ENCODE measurements at places on chromosomes 6 and 20. TPM values are rescaled to one million over a fixed set of nuclear protein-coding genes. Genes with fewer than 3 reads are reported as not detected.

DNA sequence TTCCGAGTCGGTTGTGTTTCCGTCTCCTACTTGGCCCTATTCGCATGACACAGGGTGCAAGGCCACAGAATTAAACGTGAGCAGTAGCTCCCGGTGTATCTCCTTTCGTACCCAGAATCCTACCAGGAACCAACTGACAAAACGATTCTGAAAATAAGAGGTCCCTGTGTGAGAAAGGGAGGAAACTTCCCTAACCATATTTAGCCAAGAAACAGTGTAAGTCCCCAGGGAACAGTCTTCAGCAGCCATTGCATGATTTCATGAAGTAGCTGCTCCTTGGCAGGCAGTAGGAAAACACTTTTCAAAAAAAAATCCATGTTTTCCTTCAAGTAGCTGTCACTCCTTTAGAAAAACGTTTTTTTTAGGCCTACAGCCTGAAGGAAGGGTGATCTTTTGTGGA, 46.9 kb downstream of the PDE10A start:
- DNase-seq = no peak

GRCh38 chr6:28945349-28945748, 21.6 kb upstream of the TRIM27 start:
- DNase-seq = no peak

DNA sequence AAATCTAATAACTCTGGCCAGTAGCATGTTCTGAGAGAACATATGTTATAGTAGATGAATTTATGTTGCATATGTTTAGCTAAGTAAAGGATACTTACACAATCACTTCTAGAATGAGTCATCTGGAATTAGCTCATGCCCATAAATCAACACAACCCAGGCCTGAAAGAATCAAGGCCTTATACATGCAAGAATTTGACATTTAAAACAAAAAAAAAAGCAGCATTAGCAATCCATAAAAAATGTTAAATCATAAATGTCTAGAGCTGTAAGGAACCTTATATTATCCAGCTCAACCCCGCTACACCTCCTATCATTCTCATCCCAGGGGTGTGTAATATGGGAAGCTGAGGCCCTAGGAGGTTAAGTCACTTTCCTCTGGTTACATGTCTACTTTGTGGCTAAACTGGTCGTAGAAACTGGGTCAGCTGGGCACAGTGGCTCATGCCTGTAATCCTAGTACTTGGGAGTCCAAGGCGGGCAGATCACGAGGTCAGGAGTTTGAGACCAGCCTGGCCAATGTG, 105.2 kb upstream of the CARMIL1 start:
- no peak for DNase-seq

GRCh38 chr20:46948081-46948480, 53.4 kb downstream of the EYA2 start:
- no peak for DNase-seq

DNA sequence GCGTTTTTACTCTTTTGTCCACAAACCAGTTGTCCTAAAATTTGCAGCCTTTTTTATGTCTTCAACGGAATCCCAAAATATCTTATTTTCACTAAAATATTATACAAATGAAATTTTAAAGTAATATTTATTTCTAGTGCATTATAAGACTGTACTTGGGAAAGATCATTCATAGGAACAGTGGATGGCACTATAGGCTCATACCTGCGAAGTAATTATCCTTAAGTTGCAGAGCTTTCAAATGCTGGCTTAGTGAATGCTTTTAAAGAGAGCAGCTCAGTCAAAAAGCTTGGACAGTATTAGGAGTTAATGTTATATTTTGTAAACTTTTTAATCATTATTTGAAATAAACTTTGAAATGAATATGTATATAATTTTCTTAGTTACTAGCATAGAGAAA, 254.9 kb downstream of the CDKAL1 start:
- DNase-seq = no peak

- DNase-seq = no peak
Observed at GRCh38 chr20:50293284-50294139, 102.9 kb downstream of the CEBPB start.

DNA sequence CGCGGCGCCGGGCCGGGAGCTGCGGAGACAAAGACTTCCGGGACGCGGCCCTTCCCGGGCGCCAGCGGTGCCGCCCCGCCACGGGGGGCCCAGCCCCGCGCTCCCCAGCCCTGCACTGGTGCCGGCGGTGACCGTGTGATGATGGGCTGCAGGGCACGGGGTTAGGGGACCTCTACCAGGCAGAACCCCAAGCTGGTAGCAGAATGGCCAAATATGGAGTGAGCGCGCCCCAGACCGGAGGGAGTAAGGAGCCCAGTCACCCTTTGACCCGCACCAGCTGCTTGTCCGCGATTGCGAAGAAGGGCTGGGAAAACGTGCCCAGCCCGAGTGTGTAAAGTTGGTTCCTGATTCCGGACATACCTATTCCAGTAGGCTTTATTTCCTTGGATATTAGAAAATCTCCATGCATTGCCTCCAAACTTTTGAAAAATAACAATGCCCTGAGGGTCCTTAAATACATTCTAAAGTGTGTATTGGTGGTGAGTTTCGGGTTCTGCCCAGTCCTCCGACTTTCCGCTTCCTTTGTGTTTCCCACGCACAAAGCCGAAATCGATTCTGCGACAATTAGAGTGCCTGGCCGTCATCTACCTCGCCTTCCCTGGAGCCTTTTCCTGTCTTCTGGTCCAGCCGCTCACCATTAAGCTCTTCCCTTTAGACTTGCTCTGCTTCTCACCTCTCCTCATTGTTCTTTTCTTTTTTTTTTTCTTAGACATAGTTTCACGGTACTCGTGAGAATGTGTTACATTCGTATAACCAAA, 1.1 kb downstream of the ABRACL start:
- peak; percentile 73 for DNase-seq

The FUT9 gene
- 0.12 TPM for total RNA-seq

The MEI4 gene
- 7.3 TPM for total RNA-seq

The PKHD1 gene
- total RNA-seq = 1.7 TPM
